Iris pigment epithelial cell (primary cell): ENCODE measurements at places on chromosomes 13 and 19.
A peak's percentile ranks its signal among the peaks of the same experiment; 100 is the strongest.

DNA sequence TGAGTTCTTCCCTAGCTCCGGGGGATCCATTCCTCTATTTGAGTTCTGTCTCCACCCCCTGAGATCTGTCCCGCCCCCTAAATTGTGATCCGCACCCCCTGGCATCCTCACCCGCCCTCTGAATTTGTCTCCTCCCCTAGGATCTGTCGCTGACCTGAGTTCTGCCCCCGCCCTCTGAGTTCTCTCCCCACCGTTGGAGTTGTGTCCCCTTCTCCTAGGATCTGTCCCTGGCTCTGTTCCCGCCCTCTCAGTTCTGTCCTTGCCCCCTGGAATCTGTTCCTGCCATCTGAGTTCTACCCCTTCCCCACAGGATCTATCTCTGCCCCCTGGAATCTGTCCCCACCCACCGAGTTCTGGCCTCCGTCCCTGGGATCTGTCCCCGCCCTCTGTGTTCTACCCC, 1.0 kb upstream of the SLC17A7 start:
- DNase-seq = no peak

DNA sequence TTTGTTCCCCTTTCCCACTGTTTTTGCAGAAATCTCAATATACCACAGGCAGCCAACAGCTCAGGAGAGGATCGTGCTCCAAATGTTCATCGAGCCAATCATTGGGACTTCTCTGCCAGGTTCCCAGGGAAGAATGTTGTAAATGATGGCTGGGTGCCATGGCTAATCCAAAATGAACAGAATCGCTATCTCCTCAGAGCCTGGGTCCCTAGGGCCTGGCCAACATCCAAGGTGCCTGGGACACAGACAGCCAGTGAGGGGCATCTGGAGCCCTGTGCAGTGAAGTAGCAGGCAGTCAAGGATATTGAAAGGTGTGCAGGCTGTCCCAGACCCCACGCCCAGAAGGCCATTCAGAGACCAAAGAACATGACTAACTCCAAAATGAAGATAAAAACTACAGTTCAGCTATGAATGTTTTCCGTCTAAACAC, 37.8 kb downstream of the BRD4 start:
- DNase-seq = no peak

DNA sequence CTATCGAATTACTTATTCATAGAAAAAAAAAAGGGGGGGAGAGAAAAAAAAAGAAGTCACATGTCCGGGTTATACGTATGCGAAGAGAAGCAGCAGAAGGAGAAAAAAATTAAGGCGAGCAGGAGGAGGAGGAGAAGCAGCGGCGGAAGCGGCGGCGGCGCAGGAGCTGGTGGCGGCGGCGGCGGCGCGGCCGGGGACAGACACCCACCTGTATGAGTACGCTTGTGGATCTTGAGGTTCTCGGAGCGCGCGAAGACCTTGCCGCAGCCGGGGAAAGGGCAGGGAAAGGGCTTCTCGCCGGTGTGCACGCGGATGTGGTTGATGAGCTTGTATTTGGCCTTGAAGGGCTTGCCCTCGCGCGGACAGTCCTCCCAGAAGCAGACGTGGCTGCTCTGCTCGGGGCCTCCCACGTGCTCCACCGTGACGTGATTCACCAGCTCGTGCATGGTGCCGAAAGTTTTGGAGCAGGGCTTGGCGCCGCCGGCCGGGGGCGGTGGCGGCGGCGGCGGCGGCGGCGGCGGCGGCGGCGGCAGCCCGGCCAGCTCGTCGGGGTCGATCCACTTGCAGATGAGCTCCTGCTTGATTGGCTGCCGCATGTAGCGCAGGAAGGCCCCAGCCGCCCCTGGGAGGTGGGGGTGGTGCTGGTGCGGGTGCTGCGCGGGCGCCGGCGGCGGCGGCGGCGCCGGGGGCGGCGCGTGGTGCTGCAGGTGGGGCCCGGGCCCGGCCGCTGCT, 1.5 kb downstream of the ZIC5 start:
- no peak for DNase-seq

GRCh38 chr19:41174297-41174928, 18.6 kb upstream of the CYP2S1 start:
- DNase-seq = no peak

- DNase-seq = peak; percentile 62
These were observed 54.0 kb downstream of the KCNRG start for GRCh38 chr13:50069261-50069660.
